ENCODE measurements at places on chromosomes 2 and 18.

DNA sequence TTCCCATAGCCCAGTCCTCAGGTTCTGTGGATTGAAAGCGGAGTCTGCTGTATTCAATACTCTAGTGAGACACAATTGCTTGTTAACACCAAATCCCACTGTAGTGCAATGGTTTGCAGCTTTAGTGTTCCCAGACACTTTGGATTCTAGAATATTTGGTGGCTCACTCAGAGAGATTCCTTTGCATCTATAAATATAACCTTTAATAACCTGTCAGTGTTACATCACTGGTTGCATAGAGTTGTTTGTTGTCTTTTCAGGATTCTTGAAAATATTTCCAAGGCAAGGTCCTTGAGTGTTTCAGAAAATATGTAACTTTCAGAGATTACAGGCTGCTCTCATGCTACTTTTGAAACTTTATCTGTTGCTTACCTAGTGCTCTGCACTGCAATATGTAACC is 157.5 kb downstream of the ZEB2 start:
- DNase-seq, result no peak

GRCh38 chr18:35426786-35427185 is 49.6 kb upstream of the ZNF396 start:
- no peak for DNase-seq

DNA sequence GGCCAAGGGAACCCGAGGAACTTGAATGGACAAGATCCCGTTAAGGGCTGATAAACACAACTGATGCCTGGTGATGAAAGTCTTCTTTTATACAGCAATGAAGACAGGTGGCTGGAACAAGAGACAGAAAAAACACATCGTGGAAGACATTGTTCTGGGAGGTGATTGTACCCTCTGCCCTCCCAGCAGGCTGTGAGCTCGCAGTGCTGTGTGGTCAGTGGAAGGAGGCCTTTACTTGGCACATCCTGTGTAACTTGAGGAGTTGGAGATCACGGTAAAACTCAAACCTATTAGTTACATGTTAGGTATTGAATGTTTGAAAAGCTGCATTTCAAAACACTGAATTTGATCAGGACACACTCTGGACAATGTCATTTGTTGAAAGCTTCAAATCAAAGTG is 249.9 kb upstream of the EPAS1 start:
- DNase-seq, result no peak

- no peak for DNase-seq
Measured at GRCh38 chr2:62856228-62857040, 150.9 kb downstream of the EHBP1 start.

- DNase-seq, result no peak
Measured at GRCh38 chr2:195648787-195649186, 8.2 kb upstream of the SLC39A10 start.

GRCh38 chr2:45131587-45131986 is 122.3 kb upstream of the SIX2 start:
- no peak for DNase-seq

GRCh38 chr2:80407377-80407776 is 102.8 kb upstream of the LRRTM1 start:
- no peak for DNase-seq

- peak; percentile 67 for DNase-seq
Measured at GRCh38 chr2:70948337-70949003, 12.8 kb downstream of the ATP6V1B1 start.

DNA sequence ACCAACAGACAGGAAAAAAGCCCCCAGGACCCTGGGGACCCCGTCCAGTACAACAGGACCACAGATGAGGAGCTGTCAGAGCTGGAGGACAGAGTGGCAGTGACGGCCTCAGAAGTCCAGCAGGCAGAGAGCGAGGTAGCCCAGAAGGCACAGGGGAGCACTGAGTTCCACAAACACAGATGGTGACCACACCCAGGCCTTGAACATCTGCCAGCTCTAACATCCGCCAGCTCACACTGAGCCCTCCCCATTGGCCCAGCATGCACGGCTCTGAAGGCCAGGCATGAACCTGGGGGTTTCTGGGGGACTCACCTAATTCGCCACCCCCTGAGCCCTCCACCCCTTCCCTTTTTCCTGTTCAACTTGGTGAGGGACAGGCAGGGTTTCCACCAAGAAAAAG is 25.6 kb upstream of the PRLH start:
- DNase-seq, result no peak

GRCh38 chr2:231486851-231487596 is 22.7 kb upstream of the NCL start:
- DNase-seq, result no peak

GRCh38 chr18:50805732-50806131 is 14.1 kb downstream of the MRO start:
- no peak for DNase-seq

DNA sequence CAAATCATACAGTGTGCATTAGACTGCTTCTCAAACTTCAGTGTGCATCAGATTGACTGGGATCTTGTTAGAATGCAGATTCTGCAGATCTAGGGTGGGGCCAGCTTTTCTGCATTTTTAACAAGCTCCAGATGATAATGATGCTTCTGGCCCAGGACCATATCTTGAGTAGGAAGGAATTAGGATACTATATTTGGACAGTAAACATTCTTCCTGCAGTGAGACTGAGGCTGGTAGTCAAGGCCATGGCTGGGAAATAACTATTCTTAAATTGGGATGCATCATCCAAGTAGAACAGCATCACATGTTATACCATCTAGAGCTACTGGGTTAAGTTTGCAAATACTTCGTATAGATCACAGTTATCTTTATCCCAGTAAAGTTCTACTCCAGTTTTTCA is 28.4 kb upstream of the ARMC9 start:
- DNase-seq, result no peak

GRCh38 chr2:121074293-121074932 is 210.6 kb downstream of the TFCP2L1 start:
- DNase-seq, result no peak

GRCh38 chr18:49690312-49690711 is 123.0 kb downstream of the ACAA2 start:
- DNase-seq, result no peak

DNA sequence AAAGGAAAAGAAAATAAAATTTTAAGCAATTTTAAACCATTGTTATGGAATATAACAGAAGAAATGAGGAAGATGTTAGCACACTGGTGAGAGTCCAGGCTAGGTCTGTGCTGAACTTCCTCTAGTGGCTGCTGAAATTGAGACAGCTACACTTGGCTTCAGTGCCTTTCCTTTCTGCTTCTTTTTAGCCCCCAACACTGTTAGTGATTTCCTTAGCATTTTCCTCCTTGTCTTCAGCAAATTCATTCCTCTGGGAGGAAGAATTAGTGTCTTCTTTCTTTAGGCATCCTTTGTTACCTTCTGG is 47.6 kb downstream of the ITGAV start:
- no peak for DNase-seq

- no peak for DNase-seq
Measured at GRCh38 chr2:207093234-207093633, 72.5 kb downstream of the KLF7 start.

DNA sequence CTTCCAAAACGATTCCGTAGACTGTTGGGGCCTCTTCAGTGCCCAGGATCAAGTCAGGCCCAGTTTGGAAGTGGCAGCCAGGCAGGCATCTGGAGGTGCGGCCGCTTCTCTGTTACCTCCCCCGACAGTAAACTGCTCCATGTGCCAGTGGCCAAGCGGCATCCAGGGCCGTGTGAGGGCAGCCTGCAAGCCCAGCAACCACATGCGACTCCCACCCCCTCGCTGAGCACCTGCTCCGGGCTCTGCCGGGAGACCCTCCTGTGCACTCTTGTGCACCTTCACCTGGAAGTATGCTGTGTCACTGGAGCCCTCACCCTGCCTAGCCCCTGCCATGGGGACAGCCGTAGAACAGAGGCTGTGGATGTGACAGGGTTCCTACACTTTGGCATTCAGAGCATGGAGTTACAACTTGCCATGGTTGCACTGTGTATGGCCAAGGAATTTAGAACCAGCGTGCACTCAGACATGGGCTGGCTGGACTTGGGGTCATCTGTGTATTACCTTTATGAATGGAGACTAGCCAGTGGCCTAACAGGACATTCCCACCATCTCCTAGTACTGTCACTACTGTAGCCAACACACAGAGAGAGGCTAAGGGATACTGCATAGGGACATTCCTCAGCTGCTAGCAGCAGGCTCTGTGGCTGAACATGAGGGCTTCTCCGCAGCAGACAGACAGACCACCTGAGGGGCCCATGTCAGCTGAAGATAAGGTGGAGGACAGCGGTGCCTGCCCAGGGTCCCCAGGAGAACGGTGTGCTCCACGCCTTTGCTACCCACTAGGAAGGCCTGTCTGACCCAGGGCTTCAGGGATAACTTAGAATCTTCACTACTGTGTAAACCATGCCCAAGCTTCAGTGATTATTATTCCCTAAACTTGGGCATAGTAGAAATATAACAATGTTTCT is 25.0 kb upstream of the FAHD2A start:
- DNase-seq, result no peak

- no peak for DNase-seq
Measured at GRCh38 chr2:158914731-158915130, 53.7 kb upstream of the TANC1 start.

- DNase-seq, result no peak
Measured at GRCh38 chr2:133711201-133711600, 142.9 kb upstream of the NCKAP5 start.

- DNase-seq, result no peak
Measured at GRCh38 chr2:101736233-101736632, 38.7 kb downstream of the MAP4K4 start.

- no peak for DNase-seq
Measured at GRCh38 chr18:8435376-8435775, 173.9 kb upstream of the RAB12 start.

Data from HepG2 (cell line).